ENCODE measurements at places on chromosomes 3 and 15.

GRCh38 chr3:15339786-15340215 is 7.4 kb upstream of the SH3BP5 start:
- DNase-seq = no peak

DNA sequence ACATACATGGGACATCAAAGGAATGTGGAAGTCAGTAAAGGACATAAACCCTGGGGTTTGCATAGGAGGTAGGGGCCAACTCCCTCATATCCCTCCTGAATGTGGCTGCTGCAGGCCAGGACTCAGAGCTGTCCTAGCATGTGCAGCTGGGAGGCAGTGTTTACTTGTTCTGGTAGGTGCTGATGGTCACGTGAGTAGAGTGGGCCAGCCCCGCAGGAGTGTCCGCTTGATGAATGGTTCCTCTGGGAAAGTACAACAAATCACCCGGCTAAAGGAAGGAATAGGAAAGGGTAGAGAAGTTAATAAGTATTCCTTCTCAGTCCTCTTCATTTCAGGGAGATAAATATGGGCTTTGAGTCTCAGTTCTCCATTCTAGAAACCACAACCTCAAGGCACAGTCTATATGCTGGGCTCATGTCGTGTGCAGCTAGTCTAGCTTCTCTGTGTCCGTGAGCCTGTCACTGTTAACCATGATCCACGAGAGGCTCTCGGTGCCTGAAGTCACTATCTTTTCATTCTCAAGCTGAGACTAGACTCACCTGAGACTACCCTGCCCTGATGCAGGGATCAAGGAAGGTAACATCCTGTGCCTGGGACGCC is 17.9 kb downstream of the RIOX2 start:
- DNase-seq = no peak

GRCh38 chr3:81463781-81464180 is 297.7 kb downstream of the GBE1 start:
- no peak for DNase-seq

- DNase-seq = no peak
Observed at GRCh38 chr3:39184968-39185285, 7.5 kb downstream of the XIRP1 start.

GRCh38 chr3:177361081-177361938 is 164.0 kb upstream of the TBL1XR1 start:
- peak; percentile 31 for DNase-seq

DNA sequence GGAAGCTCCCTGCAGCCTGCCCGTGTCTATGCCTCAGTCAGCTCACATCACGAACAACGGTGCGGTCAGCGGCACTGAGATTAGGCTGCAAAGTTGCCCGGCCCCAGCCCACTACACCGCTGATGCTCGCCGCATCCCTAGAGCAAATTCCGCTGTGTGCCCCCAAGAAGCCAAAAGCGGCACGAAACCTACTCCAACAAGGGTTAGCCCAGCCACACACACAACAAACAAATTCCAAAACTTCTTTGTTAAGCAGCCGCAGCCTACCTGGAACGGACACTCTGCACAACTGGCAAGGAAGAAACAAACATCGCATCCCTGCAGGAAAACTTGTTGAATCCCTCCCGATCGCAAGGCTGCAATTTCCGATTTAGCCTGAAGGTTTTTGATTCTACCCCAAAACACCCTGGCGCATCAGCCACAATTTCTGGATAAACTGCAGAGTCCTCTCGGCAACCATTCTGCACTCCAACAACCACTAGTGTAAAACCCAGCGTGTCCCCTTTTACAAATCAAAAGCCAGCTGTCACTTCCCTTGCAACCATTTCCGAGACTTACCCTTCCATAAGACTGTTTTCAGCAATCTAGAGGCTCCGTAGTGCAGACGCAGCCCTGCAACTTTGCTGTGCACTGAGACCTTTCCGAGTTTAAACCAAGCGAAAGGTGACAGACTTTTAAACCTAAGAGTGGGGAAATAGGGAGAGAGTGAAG is 449 bp downstream of the ROBO1 start:
- no peak for DNase-seq

DNA sequence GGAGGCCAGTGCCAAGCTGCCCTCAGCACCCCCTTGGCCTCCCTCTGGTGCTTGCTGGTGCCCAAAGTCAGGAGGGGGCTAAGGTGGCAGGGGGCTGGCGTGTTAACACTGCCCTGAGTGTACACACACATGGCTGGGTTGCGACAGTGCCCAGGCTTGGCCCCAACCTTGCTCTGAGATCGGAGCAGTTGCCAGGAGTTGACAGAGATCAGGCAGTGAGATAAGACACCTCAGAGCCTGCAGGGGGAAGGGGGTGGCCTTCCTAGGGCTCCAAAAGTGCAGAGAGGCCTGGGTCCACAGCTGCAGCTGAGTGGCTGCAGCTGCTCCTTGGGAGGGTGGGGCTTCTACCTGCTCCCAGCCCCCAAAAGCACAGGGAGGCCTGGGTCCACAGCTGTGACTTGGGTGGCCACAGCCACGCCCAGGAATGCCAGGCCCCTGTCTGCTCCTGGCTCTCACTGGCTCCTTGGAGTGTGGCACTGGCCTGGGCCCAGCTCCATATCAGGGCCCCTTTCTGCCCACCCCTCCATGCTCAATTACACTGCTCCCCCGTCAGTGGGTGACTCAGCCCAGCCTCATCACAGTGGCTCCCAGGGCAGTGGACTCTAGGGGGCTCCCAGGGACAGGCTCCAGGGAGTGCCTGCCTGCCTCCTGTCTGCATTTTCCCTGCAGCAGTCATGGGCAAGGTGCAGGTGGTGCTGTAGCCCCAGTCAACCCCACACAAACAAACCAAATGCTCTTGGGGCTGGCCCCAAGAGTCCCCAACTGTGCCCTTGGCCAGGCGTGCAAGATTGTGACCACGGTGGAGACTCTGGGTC is 56.4 kb upstream of the C15orf39 start:
- no peak for DNase-seq

- DNase-seq = no peak
Observed at GRCh38 chr15:68551296-68551635, 27.5 kb upstream of the CORO2B start.

- DNase-seq = peak; percentile 31
Observed at GRCh38 chr3:183698756-183699155, 1.2 kb downstream of the YEATS2 start.

GRCh38 chr15:50176869-50177268 is 5.1 kb upstream of the SLC27A2 start:
- DNase-seq = no peak

- DNase-seq = no peak
Observed at GRCh38 chr15:57333487-57333886, 42.8 kb upstream of the CGNL1 start.

- DNase-seq = no peak
Observed at GRCh38 chr15:57472861-57473260, 96.6 kb downstream of the CGNL1 start.

GRCh38 chr3:111285694-111286093 is 214.1 kb downstream of the NECTIN3 start:
- no peak for DNase-seq

- DNase-seq = peak; percentile 24
Observed at GRCh38 chr15:59994888-59995557, 9.1 kb upstream of the FOXB1 start.

GRCh38 chr3:15955968-15956367 is 158.2 kb upstream of the ANKRD28 start:
- DNase-seq = no peak

DNA sequence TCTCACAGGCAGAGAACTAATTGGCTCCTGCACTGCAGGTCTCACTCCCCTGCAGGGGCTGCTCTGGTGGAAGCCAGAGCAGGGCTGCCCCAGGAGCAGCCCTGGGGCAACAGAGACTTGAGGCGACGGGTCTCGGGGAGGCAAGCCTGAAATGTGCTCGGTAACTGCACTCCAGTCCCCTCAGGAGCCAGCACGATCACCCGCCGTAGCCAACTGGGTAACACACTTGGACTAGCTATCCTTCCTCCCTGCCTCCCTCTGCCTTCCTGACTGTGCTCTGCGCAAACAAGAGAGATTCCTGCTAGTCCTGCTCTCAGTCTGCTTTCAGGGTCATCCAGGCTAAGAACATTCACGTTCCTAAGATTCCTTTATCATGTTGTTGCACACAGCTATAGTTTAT is 140.7 kb upstream of the NSMCE3 start:
- no peak for DNase-seq
